ENCODE measurements at places on chromosomes 11 and 22. TPM values are rescaled to one million over a fixed set of nuclear protein-coding genes. Genes with fewer than 3 reads are reported as not detected.

Gene BTBD18
- total RNA-seq, result not detected

Gene OR52E8
- not detected for total RNA-seq

Gene MUC5AC
- not detected for total RNA-seq

Gene OR5T1
- total RNA-seq, result not detected

Gene ZNF280B
- total RNA-seq, result 8.2 TPM

Gene PGA4
- total RNA-seq, result not detected

Gene PYGM
- total RNA-seq, result 3.6 TPM

Gene FOXRED2
- total RNA-seq, result 34.4 TPM

Gene PLEKHB1
- total RNA-seq, result 34.0 TPM

Gene PGA5
- total RNA-seq, result 0.33 TPM

DNA sequence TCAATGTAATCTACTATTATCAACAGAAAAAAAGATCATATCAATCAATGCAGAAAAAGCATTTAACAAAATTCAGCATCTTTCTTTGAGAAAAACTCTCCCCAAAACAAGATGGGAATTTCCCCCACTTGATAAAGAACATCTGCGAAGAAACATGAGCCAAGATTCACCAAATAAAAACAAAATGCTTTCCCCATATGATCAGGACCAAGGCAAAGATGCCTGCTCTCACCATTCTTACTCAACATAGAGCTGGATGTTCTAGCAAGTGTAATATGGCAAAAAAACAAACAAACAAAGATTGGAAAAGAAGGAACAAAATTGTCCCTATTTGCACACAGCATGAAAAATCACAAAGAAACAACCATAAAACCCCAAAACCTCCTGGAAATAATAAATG, 23.4 kb downstream of the SHANK2 start:
- DNase-seq, result no peak

DNA sequence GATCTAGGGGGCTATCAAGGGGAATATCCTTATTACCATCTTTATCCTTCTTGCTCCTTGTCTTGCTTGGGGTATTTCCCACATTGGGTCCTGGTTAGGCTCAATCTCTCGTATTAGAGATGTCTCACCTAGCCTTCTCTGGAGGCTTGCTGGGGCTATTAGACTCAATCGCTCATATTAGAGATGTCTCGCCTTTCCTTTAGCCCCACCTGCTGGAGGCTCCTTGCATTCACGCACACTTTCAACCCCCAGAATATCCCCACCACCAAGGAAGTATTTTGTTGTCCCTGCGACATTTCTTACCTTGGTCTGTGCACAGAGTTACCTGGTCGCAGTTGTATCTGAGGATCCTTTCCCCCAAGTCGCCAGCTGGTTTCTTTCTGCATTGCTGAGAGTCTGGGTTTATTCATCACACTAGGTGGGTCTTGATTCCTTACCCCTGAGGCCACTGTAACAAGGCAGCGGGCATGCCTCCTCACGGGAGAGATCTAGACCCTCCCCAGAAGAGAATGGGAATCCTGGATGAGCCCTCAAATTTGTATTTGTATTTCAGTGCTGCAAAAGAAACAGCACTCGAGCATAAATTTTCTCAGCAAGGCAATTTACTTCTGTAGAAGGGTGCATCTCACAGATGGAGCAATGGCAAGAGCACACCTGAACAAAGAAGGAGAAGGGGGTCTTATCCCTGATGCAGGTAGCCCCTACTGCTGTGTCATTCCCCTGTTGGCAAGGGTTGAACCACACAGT, 15.9 kb upstream of the HYLS1 start:
- DNase-seq, result peak; percentile 77

DNA sequence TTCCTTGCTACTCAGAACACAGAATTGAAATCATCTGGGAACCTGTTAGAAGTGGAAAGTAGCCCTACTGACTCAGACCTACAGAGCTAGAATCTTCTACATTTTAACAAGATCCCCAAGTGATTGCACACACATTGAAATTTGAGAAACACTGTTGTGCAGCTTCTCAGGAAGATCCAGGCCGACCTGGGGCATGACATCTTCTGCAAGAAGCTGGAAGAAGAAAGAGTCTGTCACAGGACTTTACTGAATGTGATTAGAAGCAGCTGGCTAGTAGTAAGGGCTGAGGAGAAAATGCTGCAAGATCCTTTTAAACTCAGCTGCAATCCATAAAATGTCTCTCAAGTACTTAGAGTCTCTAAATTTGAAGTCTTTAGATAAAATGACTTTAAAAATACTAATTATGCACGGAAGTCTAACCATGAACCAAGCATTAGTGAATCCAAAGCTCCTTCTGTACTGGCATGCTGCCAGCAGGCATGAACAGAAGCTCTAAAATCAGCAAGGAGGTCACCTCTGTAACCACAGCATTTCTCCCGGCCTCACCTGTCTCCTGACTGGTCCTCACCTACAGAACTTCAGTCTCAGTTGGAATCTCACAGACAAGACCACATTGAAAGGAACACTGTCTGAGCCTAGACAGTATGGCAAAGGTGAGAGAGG, 85.0 kb downstream of the SERGEF start:
- DNase-seq, result no peak

GRCh38 chr22:36442506-36443197, 38.8 kb downstream of the TXN2 start:
- DNase-seq, result no peak

DNA sequence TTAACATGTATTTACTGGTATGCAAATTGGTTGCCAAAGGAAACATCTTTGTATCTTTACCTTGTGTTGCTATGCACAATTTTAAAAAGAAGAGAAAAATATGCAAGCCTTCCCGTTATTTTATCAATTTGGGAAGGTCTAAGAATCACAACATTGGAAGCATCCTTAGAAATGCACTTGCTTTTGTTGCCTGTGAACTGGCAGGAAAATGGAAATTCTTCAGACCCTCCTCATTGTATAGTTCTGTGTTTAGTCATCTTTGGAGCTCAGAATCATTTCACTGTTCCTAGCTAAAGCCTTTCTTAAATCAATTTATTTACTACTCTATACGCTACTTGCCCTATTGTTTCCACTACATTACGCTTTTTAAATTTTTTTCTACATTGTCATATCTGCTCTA, 574.5 kb downstream of the DLG2 start:
- no peak for DNase-seq

- no peak for DNase-seq
Observed at GRCh38 chr11:30393012-30393411, 70.1 kb downstream of the ARL14EP start.

GRCh38 chr11:78647986-78648875, 73.6 kb upstream of the NARS2 start:
- DNase-seq, result no peak

GRCh38 chr11:78912778-78913177, 338.1 kb upstream of the NARS2 start:
- no peak for DNase-seq

GRCh38 chr11:84890676-84891075, 736.5 kb downstream of the DLG2 start:
- DNase-seq, result no peak

GRCh38 chr11:103545551-103545950, 436.3 kb downstream of the DYNC2H1 start:
- no peak for DNase-seq

- DNase-seq, result no peak
Observed at GRCh38 chr11:12090061-12090591, 20.3 kb upstream of the MICAL2 start.

DNA sequence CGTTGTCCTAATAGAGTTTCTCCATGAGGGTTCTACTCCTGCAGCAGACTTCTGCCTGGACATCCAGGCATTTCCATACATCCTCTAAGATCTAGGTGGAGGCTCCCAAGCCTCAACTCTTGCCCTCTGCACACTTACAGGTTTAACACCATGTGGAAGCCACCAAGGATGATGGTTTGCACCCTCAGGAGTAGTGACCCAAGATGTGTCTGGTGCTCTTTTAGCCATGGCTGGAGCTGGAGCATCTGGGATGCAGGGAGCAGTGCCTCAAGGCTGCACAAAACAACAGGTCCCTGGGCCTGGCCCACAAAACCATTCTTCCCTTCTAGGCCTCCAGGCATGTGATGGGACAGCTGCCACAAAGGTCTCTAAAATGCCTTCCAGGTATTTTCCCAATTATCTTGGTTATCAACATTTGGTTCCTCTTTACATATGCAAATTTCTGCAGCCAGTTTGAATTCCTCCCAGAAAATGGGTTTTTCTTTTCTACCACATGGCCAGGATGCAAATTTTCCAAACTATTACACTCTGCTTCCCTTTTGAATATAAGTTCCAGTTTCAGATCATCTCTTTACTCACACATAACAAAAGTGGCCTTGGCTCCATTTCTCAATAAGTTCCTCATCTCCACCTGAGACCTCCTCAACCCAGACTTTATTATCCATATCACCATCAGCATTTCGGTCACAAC, 69.5 kb upstream of the GNAZ start:
- no peak for DNase-seq

DNA sequence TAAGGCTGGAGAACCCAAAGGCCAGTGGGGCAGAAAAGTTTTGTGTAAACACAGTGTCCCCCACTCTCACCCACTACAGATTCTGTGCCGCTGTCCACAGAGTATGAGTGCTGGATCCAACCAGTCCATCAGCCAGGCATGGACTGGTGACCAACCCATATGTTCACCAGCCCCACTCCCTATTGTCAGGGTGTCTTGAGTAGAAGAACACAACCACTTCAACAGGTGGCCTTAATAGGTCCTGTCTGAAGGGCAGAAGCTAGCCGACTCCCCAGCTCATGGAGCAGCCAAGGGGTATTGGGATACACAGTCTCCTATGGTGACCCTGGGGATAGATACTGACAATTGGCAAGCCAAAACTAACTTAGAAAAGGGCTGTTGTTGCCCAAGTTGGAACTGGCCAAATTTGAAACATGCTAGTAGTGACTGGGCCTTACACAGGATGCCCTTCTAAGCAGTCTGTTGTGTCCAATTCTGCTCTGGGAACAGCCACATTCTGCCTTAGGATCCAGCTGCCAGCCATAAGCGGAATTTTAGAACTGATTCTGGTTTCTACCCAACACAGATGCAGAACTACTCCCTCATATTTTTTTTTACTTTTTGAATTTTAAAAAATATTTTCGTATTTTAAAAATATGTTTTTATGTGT, 19.8 kb upstream of the PGM2L1 start:
- no peak for DNase-seq

DNA sequence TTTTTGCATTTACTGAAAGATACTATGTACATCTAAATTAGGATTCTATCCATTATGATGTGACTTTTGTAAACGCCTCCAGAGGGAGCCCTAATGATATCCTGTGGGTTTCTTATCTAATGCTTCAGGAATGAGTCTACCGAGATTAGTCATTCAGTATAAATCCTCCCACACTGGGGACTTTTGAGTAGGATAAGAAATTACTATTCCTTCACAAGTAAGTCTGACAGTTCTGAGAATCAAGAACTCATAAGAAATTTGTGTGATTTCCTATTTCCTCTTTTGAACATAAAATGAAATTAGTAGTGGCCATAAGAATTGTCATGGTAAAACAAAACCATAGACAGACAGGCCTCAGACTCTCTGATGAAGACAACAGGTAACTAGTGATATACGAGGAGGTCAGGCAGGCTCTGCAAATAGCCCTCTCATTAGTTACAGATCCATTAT, 10.0 kb upstream of the OR5M1 start:
- no peak for DNase-seq

DNA sequence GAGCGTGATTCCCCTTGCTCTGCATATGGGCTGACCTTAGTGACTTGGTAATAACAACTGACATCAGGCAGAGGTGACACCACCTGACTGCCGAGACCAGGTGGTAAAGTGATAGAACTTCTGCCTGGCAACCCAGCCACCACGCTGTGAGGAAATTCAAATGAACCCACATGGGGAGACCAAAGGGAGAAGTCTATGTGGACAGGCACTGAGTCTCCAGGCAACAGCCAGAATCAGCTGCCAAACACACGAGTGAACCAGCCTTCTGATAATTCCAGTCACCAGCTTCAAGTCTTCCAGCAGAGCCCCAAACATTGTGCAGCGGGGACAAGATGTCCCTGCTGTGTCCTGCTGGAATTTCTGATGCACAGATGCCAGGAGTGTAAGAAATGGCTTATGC, 29.7 kb downstream of the SPATA19 start:
- no peak for DNase-seq

DNA sequence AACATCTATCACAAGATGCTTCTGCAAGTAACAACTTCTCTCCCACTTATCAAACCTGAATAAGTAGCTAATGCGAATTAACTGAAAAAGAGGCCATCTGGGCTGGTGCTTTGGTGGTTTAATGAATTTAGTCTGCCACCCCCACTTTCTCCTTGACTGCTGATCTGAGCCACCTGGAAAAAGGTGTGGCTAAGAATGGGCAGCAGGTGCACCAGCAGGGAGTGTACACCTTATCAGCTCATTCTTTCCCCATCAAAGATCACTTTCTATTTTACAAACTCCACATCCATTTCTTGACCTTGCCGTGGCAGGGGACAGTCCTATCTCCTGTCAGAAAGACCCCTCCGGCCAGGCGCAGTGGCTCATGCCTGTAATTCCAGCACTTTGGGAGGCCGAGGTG, 6.5 kb downstream of the RFPL3 start:
- DNase-seq, result no peak

GRCh38 chr11:19975414-19975990, 184.8 kb downstream of the DBX1 start:
- DNase-seq, result no peak

- no peak for DNase-seq
Observed at GRCh38 chr11:31022080-31022479, 347.5 kb downstream of the DCDC1 start.

DNA sequence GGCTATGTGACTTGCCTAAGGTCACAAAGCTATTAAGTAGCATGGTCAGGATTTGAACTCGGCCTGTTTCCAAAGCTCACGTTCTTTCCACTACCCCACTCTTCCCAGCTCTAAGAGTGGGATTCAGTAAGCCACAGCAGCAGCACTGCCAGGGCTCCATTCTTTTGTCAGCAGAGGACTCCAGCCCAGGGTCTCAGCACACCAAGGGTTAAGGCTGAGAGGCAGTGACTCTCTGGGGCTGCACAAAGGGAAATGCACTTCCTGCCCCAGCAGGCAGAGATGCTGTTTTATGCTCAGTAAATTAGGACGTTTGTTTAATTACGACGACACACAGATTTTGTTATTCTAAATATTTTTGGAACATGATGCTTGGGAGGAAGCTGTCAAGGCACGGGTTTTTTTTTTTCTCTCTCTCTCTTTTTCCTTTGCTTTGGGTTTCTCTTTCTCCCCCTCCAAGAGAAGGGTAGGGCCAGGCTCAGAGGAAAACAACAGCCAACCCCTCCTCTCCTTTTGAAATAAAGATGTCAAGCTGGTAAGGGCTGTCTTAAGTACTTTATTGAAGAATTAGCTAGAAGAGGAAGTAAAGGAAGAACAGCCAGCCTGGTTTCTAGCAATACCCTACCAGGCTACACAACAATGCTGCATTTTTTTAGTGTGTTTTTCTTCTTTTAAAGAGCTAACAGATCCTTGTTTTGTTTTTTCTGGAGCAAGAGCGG, 2.8 kb downstream of the MYH9 start:
- no peak for DNase-seq

- DNase-seq, result no peak
Observed at GRCh38 chr11:48101044-48101733, 115.4 kb upstream of the OR4B1 start.

DNA sequence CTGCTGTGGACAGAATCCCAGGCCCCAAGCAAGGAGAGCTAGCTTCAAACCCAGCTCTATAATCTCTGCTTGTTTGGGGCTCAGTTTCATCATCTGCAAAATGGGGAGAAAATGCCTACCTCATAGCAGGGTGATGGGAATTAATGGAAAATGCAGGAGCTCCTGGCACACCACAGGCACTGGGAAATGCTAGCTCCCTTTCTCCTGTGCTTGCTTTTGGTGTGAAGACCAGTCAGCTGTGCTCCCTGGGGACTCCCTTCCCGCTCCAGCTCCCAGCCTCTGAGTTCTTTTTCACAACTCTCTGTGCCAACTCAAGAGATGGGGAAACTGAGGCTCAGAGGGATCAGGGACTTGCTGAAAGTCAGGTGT, 8.2 kb upstream of the SERPINH1 start:
- DNase-seq, result no peak

All from H9 (cell line).